Thymus (tissue), 14 donors: ENCODE measurements at places on chromosomes 1 and 21.

- DNase-seq = no peak
Observed at GRCh38 chr1:45375104-45376090, 35.2 kb upstream of the MUTYH start.

GRCh38 chr1:230979952-230980351, 1.1 kb downstream of the ARV1 start:
- DNase-seq = no peak

- no peak for DNase-seq
Observed at GRCh38 chr1:39128959-39129358, 75.5 kb upstream of the MACF1 start.

GRCh38 chr1:167171286-167171929, 49.3 kb upstream of the POU2F1 start:
- no peak for DNase-seq

GRCh38 chr21:41370840-41371684, 9.2 kb downstream of the MX2 start:
- no peak for DNase-seq

DNA sequence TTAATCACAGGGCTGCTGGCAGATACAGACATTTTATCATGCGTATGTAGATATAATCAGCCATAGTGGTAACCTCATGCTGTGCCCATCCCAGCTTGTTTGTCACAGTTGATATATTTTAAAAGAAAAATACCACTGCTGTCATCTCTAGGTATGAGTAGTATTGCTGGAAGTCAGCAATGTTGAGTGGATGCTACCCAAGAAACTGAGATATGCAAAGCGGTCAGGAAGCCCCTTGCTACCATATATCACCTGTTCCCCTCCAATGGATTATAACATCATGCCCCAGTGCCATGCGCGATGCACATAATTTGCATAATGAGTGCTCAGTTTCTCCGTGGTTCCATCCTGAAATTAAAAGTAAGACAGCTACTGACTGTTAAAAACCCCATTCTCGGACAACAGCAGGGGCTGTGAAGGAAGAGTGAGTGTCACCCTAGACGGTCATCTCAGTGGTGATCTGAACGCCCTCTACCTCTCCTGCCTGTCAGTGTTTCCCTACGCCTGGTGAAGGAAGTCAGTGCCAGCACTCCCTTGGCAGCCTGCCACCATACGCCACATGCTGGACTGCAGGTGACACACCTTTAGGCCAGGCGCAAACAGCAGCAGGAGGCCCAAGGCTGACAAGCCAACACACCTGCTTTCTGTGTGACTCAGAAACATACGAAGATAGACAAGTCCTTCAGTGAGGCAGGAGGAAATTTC, 2.7 kb downstream of the IL10RB start:
- no peak for DNase-seq

GRCh38 chr1:84836145-84836544, 56.9 kb downstream of the LPAR3 start:
- no peak for DNase-seq

DNA sequence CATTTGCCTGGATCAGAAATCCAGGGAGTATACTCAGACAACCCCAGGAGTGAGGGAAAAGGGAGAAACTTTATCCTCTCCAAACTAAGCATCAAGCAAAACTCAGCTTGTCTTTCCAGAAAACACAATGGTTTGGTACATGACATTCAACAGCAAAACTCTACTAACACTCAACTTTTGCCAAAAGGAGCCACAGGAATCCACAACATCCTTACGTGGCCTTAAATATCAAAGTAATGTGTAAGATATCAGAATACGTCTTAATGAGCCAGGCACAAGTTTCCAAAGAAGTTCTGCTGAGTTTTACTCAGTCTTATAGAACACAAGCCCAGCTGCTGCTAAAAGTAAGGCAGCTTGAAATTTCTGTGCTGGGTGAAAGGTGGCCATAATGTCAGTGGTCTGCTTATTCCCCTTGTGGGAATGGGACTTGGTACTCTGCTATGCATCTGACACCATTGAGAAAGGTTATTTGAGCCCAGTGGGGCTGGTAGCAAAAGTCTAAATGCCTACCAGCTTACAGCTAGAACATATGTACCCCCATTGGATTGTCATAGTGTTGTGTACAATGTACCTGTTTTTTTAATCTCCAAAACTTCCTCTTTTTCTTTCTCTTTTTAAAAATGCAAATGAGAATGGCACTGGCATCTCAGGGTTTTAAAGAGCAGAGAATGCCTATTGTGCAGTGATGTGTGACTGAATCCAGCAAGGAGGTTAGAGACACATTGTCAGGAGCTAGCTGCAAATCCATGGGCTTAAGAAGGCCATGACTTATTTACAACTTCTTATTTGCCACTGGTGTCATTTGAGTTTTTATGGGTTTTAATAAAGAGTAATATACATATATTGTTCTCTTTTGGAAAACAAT, 62.0 kb upstream of the ST6GALNAC3 start:
- no peak for DNase-seq

DNA sequence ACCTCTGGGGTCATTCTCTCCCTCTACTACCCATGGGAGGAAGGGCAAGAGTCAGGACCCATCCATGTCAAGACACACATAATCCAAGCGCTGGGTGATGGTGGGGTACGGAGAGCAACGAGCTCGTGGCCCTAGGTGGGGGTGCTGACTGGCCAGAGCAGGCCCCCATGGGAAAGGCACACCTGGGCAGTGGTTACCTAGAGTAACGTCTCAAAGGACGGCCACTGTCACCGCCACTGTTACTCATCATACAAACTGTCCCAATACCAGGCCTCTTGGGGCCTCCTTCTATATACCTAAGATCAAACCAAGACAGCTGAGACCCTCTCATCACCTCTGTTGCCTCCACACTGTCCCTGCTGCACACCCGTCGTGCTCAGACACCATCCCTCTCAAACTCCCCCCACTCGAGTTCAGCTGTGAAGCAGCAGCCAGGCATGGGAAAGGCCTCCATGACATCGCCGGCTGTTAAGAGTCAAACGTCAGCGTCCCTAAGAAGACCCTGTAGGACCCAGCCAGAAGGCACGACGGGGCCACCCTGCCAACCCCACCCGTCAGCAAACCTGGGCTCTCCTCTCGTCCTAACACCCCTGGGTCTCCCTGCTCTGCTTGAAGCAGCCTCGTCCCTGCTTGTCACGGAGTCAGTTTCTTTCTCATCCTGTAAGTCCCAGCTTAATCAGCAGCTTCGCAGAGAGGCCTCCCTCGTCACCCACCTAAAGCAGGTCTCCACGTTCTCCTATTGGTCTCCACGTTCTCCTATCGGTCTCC, 15.3 kb downstream of the NPHP4 start:
- no peak for DNase-seq

GRCh38 chr1:214216779-214217178, 64.2 kb upstream of the SMYD2 start:
- no peak for DNase-seq

GRCh38 chr1:226736001-226736907, 2.8 kb downstream of the ITPKB start:
- DNase-seq = no peak

- no peak for DNase-seq
Observed at GRCh38 chr1:184407816-184408510, 21.1 kb downstream of the C1orf21 start.

DNA sequence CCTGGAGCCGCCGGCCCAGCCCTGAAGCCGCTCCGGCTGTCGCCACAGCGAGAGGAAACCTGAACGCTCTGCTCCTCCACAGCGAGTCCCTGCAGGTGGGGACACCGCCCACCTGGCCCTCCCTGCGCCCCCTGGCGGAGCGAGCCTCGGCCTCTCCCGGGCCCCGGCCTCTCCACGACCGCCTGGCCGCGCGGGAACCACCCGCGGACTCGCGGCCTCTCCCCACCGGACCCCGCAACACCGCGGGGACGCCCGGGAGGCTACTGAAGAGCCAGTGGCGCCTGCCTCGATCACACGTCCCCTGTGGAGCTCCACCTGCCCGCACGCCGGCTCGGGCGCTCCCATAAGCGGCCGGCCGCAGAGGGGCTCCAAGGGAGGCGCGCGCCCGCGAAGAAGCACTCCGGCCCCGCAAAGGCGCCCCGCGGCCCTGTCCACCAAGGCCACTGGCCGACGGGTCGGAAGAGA, 109.6 kb downstream of the KCNN3 start:
- DNase-seq = peak; percentile 56

GRCh38 chr1:210437781-210438180, 109.1 kb downstream of the HHAT start:
- DNase-seq = no peak

DNA sequence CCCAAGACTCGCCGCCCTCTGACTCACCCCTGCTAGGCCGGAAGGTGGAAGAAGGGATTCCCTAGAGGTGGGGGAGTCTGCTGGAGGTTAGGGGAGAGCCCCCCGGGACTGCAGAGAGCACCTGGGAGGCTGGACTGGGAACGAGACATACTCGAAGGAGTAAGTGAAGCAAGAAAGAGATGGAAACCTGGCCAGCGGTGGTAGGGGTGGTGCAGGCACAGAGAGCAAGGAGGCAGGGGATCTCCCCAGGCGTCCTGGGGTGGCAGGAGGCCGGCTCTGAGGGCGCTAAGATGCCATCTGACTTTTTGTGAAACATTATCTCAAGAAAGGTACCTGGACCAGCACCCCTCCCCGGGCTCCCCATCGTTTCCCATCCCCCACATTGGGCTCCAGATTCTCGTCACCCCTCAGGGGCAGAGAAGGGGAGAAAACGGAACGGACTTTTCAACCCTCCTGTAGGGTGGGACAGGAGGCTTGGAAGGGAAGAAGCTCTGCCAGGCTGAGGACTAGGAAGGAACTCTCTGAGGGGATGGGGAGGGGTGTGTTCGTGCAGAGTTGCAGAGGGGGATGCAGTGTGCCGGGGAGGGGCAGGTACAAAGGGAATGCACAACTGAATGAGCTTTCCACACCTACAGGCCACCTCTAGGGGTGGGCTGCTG, 708 bp downstream of the CHRNB2 start:
- DNase-seq = no peak

DNA sequence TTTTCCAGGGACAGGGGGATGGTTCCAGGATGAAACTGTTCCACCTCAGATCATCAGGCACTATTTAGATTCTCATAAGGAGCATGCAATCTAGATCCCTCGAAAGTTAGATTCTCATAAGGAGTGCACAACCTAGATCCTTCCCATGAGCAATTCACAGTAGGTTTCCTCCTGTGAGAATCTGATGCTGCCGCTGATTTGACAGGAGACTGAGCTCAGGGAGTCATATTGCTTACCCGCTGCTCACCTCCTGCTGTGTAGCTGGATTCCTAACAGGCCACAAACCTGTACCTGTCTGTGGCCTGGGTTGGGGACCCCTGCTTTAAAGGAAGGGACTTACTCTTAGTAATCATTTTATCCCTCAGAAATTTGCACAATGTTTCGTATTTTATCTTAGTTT, 9.3 kb downstream of the CTH start:
- no peak for DNase-seq

- no peak for DNase-seq
Observed at GRCh38 chr1:66475940-66476339, 58.0 kb upstream of the SGIP1 start.

DNA sequence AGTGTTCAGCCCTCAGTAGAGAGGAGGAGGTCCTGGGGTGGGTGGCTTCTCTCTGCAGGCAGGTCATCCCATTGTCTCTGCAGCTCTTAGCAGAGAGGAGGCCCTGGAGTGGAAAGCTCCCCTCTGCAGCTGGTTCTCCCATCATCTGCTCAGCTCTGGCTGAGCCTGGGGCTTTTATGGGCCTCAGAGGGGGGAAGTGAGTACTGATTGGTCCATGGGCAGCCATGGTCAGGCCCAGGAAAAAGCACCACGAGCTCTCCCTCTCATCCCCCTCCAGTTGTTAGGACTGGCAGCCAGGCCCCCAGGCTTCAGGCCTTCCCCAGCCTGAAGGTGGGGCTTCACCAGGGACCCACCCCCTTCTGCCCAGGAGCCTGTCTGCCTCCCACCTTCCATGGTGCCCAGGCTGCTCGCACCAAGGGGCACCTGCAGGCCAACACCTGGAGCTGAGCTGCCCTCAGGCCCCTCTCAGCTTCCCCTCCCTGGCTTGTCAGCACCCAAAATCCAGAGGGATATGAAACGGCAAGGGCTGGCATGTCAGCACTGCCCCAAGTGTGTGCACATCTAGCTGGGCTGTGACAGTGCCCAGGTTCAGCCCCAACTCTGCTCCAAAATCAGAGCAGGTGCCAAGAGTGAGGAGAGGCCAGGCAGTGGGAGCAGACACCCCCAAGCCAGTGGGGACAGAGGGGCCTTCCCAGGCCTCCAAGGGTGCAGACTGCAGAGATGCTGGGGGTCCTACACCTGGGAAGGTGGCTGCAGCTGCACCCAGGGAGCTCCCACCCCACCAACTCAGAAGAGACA, 449.0 kb downstream of the MATN1 start:
- DNase-seq = no peak

DNA sequence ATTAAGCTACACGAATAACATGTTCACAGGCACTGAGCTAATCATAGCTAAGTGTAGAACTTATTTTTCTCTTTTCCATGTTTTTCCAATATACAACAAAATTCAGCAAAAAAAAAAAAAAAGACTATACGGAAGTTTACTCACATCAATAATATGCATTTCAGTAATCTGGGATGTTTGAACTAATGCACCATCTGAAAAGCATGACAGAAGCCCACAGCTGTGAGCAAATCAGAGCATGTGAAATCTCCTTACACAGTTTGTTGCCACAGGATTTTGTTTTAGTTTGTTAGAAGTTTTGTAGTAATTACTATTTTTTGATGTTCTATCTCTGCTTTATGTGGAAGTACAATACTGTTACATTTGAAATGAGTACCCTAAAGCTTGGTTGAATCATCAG, 1051.7 kb downstream of the TTLL7 start:
- DNase-seq = no peak

DNA sequence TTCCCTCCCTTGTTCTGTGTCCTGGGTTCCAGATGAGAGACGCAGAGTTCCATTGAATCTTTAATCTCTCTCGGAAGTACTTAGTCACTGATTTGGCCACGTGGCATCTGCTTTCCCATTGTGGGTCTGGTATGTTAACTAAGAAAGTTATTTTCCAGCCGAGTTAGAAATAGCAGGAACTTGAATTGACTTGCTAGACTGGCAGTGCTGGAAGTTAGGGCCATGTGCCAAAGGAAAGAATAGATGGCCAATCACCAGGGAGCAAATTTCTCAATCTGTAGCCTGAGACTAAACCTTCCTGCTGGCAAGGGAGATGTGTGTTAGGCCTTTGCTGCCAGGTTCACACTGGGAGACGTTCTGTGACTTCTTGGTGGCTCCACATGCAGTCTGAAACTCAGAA, 24.2 kb upstream of the SLFNL1 start:
- no peak for DNase-seq
